ENCODE measurements at places on chromosomes 12 and 14.

DNA sequence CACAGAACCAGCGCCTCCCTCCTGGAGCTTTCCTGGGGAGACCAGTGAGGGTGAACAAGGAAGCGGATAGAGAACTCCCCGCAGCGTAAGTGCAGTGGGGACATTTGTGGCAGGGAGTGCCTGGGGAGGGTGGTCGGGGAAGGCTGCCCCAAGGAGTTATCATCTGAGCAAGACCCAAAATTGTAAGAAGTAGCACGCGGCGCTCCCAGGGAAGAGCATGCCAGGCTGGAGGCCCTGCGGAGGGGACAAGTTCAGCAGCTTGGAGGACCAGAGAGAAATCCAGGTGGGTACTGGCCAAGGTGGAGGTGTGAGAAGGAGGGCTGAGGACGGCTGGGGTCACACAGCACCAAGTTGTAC, 46.2 kb upstream of the RIMBP2 start:
- no peak for DNase-seq

DNA sequence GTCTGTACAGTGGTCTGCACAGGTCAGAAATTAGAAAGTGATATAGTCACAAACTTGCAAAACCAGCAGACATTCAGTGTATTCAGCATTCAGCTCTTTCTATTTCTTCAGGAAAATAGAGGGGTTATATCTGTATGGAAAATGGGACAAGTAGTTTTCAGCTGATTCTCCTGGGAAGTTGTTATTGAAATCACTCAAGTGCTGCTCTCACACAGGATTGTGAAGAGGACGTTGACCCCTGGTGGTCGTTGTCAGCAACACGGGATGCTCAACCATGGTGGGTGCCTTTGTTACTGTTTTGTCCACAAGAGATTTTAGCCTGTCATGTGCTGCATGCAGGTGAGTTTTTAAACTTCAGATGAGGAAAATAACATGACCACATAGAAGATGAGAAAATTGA, 981.8 kb downstream of the TMEM121 start:
- no peak for DNase-seq

DNA sequence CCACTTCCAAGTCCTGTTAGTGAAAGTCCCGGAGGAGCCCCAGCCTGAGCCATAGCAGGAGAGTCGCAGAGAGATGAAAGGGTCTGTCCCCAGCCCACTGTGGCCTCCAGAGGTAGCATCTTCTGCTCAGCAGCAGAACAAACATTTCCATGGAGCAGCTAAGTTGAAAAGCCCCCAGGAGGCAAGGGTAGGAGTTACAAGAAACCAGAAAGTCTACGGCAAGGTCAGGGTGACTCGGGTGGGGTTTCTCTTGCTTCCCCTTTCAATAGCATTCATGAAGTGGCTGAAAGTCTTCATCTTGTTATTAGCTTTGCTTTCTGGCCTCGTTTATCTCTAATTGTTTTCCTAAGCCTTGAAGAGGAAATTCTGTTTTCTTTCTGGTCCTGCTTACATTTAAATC, 151.2 kb upstream of the DIO3 start:
- no peak for DNase-seq

- no peak for DNase-seq
Measured at GRCh38 chr12:112447106-112447505, 28.4 kb downstream of the PTPN11 start.

DNA sequence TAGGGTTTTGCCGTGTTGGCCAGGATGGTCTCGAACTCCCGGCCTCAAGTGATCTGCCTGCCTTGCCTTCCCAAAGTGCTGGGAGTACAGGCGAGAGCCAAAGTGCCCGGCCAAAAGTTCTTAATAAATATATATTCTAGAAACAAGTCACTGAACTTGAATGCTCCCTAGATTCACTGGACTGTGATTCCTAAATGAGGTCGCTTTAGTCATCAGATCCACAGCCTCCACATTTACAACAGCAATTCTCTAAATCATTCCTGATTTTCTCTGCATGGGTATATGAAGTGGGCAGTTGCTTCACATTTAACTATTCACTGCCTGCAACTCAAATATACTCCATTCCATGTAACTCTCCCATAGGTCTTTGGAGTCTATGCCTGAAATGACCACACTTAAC, 813.0 kb downstream of the GALC start:
- DNase-seq = no peak

- no peak for DNase-seq
Measured at GRCh38 chr12:117803001-117803400, 165.8 kb downstream of the KSR2 start.

- no peak for DNase-seq
Measured at GRCh38 chr12:46934374-46935111, 108.7 kb upstream of the SLC38A4 start.

DNA sequence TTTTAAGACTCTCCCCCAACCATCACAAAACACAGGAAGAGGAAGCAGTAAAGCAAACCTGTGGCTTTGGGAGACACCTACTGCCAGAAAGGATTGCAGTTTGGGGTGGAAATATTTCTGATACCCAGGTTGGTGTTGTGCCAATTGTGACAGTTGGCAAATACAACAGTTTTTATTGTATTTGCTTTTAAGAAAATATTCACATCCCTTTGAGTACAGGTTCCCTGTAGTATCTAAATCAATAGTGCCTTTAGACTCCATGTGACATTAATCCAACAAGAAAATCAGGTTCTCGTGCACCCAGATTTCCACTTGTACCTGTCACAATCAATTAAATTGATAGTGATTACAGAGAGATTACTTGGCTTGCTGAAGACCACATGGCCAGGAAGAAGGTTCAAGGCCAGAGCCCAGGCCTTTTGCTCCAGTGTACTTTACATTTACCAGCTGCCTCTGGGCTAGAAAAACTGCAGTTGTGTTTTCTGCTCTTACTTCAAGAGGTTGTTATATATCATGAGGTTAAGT, 361.2 kb downstream of the ATP23 start:
- DNase-seq = no peak

GRCh38 chr14:94867946-94868771, 98.2 kb upstream of the GSC start:
- DNase-seq = no peak

GRCh38 chr14:35047976-35048513, 2.0 kb downstream of the FAM177A1 start:
- no peak for DNase-seq

DNA sequence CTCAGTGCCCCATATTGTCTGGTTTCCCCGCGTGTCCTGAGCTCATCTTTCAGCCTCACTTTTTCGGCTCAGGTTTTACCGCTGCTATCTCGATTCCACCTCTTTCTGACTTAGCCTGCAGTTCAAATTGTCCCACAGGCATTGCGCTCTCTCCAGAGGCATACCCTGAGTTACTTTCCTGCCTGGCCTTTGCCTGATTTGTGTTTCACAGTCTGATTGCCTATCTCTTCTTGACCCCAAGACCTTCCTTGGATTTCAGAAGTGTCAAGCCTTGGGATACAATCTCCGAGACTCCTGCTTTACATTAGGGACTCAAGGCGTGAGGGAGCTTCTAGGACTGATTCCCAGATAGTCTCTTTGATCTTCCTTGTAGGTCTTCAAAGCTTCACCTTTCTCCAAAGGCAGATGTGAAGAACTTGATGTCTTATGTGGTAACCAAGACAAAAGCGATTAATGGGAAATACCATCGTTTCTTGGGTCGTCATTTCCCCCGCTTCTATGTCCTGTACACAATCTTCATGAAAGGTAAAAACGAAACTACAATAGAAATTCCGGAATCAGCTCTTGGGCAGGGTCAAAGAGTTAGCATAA, 629 bp downstream of the LETMD1 start:
- DNase-seq = no peak

- no peak for DNase-seq
Measured at GRCh38 chr14:26319139-26319864, 278.5 kb downstream of the NOVA1 start.

- DNase-seq = no peak
Measured at GRCh38 chr12:100138803-100139098, 3.9 kb downstream of the BLTP3B start.

DNA sequence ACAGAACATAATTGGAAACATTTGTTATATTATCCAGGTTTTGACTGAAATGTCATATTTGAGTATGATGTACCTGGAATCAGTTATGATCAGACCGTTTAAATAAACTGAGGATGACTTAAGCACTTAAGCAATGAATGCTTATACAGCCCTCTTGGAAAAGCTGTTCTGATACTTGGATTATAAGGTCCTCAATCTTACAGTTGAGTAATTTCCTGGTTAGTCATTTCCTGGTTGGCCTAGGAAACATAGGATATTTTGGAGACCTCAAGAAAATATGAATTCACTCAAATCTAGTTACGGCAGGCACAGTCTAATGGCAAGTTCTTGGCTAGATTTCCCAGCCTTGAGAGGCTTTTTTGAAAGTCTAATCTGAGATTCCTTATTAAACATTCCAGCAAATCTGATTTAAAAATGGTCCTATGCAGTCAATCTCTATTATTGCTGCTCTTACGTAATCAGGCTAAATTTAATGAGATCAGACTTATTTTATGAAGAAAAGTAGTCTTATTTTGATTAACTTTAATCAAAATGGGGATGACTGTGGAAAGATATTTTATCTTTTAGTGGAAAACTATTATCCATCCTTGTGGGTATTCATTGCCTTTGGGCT, 447.2 kb downstream of the SNAPC1 start:
- DNase-seq = no peak

GRCh38 chr12:29167988-29168387, 18.9 kb downstream of the FAR2 start:
- DNase-seq = no peak

- DNase-seq = no peak
Measured at GRCh38 chr14:67170660-67171059, 18.6 kb upstream of the GARIN2 start.

DNA sequence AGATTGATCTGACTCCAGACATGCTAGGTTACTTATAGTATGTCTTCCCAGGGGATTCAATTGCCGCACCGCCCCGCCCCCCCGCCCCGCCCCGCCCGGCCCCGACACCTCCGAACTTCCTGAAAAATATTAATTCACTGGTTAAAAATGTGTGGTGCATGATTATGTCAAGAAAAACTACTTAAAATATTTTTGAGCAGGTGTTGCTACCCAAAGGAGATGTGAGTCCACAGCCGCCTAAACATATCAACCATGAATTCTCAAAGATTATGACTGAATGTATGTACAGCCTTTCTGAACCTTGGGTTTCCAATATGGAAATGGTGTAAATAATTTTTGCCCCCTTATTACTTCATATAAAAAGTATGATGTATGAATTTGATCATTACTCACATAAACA, 2.7 kb upstream of the RIMKLB start:
- DNase-seq = no peak

- DNase-seq = no peak
Measured at GRCh38 chr14:101564819-101565698, 3.8 kb downstream of the DIO3 start.

GRCh38 chr12:66663611-66664010, 15.3 kb downstream of the GRIP1 start:
- DNase-seq = no peak

DNA sequence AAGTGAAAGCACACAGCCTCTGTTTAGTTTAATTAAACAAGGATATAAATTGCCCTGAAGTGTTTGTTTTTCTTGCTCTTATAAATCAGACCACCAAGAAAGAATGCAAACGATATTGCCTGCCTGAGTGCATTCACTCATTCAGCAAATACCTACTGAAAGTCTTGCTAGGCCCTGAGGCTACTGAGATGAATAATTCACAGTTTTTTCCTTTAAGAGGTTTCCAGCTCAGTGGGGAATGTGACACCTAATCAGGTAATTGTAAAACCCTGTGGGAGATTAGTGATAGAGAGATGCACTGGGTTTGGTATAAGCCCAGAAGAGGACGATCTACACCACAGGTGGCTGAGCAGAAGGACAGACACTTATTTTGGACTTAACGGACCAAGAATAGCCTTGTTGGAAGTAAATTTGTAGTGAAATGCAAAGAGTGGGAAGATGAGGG, 151.4 kb downstream of the SLC35F4 start:
- DNase-seq = no peak

DNA sequence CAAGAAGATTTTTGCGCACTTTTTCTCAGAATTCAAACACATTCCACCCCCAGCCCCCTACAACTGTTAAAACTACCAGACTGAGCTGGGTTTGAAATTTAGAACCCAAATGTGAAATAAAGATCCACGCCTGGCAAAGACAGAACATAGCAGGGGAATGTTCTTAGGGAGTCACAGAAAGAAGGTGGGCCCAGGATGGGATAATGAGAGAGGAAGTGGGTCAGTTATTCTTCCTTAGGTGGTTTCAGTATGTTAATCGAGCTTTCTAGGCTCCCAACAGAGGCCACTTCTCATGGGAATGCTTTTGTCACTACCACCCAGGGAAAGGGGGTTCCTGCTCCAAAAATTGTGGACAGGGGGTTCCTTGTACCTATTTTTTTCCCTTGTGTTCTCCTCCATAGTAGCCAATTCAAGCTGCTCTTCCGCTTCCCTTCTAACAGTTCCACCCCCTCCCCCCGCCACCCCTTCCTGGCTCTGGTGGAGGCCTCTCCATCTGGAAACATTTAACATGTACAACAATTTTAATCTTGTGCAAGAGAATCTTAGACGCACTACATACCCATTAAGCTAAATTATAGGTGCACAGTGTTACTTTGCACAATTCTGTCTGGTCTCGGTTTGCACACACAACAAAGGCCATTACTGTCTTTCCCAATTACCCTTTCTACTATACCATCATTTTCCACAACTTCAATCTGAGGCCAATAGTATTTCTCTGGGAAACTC, 218.1 kb downstream of the MON2 start:
- no peak for DNase-seq

DNA sequence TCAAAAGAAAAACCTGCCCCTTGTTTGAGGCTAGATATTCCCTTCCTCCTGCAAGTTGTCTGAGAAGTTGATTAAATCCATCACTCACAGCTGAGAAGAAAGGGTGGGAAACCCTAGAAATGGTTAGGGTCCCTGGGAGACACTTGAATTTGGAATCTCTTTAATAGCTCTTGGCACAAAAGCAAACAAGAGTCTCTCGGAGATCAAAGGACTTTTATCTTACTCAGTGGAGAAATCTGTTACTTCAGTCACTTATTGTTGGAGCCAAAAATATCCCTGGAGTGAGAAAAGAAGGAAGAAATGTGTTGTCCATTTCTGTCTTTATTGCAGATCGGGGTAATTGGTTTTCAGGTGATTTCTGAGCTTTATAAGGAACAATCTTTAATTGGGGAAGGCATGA, 47.0 kb downstream of the TMEM132C start:
- no peak for DNase-seq

Data from stimulated activated CD8-positive, alpha-beta memory T cell treated with anti-CD3 and anti-CD28 coated beads, Interleukin-12 subunit alpha, Interleukin-12 subunit beta, amount 100 ng/mL, for 4 hours (primary cell).